ENCODE measurements at places on chromosomes 7 and 10.

DNA sequence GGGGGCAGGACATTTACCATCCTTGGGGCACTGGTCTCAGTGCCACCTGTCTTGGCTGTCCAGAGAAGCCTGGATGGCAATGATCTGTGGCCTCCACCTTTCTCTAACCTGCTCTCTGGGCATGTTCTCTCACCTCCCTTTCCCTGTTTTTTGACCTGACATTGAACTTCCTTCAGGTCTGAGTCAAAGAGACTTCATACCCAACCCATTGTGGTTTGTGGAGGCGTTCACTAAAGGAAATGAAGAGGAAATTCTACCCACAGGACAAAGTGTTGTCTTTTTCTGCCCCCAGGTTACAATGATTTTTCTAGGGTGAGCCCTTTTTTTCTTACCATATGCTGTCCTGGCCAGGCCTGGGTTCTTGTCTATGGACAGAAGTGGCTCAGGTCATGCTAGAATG, 76.6 kb downstream of the CYP26A1 start:
- DNase-seq = no peak

DNA sequence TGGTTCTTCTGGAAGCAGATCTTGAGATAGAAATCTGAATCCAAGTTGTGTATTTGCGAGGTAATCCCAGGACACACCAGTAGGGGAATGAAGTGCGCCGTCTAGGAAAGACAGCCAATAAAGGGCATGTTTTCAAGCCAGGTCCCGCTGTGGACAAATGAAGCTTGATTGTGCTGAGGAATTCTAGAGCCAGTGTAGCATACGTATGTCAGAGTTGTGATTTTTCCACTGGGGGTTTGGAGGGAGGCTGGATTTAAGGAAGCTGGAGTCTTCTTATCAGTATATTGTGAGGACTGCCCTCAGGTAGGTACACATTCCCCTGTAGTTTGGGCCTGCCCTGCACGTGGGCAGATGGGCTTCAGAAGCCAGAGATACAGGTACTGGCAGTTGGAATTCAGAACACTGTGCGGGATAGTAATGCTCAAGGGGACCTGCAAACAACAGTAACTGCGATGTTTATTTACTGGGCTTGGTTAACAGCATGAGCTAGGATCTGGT, 50.9 kb downstream of the GALNT11 start:
- DNase-seq = no peak

DNA sequence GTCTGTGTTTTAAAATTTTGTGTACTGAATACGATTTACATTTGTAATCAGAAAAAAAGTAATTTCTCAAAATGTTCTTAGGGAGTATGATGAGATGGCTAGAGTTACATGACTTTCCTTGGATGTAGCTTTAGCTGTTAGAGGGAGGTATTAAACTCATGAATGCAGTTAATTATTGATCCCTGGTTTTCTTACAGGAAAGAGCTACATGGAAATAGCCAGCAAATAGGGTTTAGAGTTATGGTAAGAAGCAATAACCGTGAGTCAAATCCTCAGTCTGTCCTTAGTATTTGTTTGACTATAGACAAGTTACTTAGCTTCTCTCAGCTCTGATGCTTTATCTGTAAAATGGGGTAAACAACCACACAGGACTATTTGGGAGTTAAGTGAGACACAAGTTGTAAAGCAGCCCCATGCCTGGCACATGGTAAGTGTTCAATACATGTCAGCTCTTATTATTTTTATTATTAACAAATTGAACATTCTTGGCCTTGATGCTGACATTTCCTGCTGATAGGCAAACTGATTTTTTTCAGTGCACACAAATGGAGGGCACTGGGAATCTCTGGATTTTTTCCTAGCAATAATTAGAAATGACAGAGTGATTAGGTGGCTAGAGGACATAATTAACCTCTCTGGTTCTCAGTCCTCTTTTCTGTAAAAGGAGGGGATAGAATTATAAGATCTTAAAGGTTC, 204.5 kb upstream of the PHYHIPL start:
- DNase-seq = no peak

DNA sequence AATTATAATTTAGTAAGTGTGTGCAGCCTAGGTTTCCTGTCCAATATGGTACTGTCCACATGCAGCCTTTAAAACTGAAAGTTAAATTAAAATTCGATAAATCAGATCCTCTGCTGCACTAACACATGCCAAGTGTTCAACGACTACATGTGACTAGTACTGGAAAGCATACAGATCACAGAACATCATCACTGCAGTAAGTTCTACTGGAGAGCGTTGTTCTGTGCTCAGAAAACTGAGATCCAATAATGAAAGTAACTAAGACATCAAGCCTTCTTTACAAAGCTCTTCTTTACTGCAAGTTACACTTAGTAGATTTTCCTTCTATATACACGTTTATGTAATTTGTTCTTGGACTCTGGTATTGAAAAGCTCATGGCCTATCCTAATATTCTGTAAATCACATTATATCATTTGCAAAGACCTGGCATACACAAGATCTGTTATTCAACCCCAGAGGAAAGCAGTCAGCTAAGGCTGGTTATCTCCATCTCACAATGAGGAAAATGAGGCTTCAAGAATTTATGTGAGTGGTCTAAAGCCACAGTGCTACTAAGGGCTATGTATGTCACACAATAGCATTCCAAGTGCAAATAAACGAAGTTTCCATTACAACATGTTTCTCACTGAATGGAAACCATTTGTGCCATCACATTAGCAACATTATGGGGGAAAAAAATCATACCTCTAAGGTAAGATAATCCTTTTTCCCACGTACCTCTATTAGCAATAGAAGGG, 77.6 kb downstream of the VPS41 start:
- no peak for DNase-seq

GRCh38 chr10:105644091-105644490, 1003.0 kb downstream of the SORCS3 start:
- DNase-seq = no peak

DNA sequence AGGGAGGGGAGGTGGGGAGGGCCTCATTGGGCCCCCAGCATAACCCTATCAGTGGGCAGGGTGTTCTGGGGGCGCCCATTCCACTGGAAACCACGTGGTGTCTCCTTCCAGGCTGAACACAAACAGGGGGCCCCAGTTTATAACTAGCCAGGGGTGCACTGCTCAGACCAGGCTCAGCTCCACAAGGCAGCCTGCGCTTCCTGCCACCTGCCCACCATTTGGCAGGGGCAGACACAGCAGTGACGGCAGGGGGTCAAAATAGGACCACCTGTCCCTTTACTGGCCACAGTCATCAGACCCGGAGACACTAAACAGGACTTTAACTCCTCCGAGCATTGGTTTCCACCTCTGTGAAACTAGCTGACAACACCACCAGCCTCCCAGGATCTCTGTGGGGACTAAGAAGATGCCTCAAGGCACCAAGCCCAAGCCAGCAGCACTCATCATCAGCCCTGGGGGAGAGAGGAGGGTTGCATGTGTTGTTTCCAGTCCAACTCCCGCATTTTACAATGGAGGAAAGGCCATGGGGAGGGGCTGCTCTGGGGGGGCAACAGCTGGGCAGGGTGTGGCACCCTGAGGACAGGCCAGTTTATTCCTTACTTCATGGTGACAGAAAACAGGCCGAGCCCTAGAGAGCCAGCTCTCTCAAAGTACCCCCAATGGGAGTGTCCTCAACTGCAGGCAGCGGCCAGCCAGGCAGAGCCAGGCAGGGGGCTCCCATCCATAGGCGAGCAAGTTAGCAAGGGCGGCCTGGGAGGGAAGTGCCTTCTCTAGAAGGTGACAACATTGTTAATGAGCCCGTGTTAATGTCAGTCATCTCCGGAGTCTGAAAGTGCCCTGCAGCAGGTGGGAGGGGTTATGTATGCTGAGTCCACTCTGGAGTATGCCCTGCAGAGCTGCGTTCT, 127.6 kb downstream of the TNS3 start:
- DNase-seq = no peak

DNA sequence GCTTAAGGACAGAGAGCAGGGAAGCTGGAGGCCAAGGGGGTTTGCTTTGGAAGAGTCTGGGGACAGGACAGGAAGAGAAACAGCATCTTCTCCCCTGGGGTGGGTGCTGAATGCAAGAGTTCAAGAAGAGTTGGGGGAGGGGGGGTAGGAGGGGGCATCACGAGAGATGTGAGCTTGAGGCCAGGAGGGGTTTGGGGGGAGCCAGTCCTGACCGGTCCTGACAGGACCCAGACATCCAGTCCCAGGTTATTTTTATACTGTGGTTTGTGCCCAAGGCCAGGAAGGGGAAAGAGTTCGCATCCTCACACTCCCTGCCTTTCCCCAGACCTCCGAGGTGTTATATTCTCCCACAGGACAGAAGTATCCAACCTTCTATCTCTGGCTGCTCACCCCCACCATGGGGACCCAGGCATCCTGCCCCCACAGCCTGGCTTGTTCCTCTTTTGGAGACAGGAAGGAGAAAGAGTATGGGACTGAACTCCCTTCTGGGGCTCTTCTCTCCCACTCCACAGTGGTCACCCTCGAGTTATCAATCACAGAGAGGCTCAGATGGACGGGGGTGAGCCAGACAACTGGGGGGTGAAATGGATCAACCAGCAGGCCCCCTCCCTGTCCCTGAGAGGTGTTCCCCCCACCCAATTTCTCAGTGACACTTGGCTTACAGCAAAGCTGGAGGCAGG, 2.8 kb downstream of the TSC22D4 start:
- no peak for DNase-seq

DNA sequence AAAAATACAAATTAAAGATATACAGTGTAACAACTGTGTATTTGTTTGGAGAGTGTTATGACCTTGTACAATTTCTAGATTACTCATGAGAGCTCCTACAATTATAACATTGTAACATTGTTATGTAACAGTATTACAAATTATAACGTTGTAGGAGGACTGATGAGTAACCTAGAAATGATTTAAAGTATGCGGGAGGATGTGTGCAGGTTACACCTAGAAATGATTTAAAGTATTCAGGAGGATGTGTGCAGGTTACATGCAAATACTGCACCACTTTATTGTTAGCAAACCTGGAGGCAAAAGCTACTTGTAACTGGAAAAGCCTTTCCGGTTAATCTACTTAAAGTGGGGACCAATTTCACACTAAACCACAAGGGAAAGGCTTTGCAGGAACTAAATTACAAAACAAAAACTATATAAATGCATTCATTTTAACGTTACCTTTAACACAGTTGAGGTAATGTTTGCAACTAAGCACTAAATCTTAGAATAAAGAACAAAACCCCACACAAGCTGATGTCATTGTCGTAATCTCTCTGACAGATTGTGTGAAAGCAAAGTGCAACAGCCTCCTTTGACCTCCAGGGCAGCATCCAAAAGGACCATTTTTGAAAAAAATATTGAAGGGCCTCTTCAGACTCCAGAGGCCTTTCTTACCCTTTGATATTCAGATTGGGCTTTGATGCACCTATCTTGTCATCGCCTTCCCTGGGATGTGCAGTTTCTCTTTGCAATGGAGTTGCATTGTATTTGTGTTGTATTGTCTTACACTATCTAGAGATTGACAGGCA, 522.1 kb upstream of the FOXK1 start:
- no peak for DNase-seq

- DNase-seq = no peak
Measured at GRCh38 chr7:26374647-26375373, 83.1 kb downstream of the SNX10 start.

GRCh38 chr7:93629291-93629801, 54.8 kb upstream of the CALCR start:
- no peak for DNase-seq

DNA sequence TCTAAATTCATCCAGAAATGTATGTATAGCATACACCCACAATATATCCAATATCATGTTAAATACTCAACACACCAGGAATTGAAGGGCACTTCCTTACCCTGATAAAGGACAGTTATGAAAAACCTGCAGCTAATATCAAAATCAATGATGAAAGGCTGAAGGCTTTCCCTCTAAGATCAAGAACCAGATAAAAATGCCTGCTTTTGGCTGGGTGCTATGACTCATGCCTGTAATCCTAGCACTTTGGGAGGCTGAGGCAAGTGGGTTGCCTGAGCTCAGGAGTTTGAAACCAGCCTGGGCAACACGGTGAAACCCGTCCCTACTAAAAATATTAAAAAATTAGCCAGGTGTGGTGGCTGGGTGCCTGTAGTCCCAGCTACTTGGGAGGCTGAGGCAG, 21.6 kb upstream of the UPP1 start:
- DNase-seq = no peak

DNA sequence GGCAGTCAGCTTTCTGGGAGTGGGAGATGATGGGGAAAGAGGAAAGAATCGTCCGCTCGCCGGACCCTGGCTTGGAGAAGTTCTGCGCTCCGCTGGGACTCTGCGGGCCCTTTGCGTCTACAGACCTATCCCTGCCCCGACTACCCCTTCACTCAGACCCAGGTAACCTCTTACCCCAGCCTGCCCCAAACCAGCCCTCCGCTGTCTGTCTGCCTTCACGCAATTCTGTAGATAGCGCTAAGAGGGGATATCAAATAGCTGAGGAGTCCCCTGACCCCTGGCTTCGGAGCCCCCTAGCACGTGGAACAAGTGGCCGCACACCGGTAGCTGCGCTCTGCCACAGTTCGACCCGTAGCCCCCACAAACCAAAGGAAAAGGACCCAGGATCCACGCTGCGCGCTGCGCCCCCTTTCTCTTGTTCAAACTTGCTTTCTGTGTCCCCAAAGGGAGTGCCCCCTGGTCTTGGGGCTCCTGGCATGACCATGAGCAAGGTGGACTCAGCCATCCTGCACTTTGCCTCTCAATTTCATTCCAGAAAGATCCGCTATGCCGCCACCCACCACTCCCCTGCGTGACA, 7.0 kb downstream of the HOXA4 start:
- DNase-seq = no peak

DNA sequence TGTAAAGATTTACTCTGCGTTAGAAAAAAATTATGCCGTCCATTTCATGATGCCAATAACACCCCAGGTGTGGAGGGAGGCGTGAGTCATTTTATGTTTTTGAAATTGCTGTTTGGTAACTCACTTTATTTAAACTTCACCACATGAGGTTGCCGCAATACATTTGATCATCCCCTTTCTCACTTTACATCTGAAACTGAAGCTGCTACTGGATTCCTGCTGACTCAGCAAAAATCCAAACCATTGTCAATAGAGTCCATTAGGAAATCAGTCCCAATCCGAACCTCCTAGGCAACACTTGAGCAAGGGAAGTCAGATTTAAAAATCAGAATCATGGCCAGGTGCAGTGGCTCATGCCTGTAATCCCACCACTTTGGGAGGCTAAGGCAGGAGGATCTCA, 136.6 kb upstream of the SVIL start:
- DNase-seq = no peak

GRCh38 chr7:130332259-130333053, 12.2 kb upstream of the CPA5 start:
- DNase-seq = no peak

DNA sequence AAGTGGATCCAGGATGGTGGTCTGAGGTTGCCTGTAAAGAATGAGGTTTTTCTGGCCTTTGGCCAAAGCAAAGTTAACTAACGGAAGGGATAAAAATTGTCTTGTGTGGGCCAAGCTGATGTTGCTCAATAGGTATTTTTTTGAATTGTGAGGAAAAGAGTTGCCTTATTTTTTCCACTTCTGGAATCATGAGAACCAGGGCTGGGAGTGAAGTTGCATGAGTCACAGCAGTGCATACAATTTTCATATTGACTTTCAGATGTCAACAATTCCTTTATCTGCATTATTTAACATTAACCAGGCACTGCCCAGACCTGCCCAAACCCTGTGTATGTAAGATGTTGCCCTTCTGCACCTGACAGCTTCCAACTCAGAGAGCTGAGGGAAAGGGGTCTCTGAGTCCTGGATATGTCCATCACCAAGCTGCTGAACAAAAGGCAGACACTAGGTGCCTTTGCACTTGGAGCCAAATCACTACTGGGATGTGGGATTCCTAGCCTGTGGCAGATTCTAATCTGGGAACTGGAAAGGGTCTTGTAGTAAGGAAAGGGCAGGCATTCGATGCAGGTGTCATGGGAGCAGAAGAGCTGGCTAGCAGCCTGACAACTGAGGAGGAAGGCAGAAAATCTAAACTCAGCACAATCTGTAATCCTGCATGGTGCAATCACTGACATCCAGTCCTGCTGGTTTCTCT, 52.3 kb upstream of the SLC35B4 start:
- DNase-seq = no peak

All from upper lobe of left lung (tissue), 6 donors.